ENCODE measurements at places on chromosomes 5 and 9.

DNA sequence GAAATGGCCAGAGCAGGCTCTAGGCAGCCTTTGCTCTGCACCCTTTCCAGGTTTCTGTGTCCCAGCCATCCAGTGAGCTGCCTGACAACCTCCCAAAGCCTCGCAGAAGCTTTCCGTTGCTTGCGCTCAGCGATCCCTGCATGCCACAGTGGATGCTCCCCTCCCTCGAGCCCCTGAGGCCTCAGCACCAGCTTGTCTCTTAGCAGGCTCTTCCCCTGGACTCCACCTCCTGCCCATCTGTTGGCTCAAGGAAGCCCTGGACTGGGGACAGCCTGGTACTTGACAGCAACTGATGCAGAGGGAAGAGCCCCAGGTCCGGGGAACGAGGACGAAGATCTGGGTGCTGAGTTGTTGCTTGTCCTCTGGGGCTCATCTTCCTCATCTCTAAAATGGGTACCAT lies 23.2 kb downstream of the TSPAN17 start:
- no peak for DNase-seq

GRCh38 chr9:110919609-110920008 lies 118.7 kb downstream of the LPAR1 start:
- no peak for DNase-seq

DNA sequence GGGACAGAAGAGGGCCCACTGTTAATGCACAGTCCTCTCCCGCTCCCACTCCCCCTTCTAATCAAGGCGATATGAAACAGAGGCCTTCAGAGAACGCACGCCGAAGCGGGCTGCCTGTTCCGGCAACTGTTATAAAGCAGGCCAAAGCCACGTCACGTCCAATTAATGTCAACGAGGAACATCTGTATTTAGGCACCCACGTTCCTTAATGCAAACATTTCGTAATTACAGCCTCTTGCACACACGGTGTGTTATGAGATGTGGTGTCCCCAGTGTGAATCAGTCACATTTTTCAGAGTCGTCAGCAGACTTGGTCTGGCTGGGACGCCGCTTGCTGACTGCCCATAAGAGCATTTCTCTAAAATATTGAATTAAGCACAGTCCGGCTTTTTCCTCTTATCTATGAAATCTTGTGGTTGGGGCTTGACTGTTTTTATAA lies 339.0 kb downstream of the NSG2 start:
- no peak for DNase-seq

DNA sequence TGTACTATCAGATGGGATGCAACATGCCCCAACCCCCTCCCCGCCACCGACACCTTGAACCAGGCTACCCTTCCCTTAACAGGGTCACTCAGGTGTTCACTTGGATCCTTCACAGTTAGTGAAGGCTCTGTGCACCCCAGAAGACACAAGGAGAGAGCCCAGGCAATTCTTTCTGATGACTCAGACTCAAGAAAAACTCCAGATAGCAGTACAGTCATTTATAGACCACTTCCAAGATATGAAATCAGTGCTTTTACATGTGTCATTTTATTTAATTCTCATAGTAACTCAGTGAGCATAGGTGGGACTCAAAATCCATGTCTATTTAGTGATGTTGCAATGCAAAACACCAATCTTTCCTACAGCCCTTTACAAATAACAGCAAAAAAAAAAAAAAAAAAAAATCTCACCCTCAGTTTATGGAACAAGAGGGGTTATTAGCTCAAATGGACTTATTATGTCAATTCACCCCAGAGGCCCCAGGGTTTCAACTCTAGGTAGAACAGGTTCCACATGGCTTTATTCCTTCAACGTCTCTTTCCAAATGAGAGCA lies 71.9 kb downstream of the FOXD1 start:
- DNase-seq = no peak

- DNase-seq = no peak
These were observed 179.4 kb upstream of the SPEF2 start for GRCh38 chr5:35438288-35438687.

DNA sequence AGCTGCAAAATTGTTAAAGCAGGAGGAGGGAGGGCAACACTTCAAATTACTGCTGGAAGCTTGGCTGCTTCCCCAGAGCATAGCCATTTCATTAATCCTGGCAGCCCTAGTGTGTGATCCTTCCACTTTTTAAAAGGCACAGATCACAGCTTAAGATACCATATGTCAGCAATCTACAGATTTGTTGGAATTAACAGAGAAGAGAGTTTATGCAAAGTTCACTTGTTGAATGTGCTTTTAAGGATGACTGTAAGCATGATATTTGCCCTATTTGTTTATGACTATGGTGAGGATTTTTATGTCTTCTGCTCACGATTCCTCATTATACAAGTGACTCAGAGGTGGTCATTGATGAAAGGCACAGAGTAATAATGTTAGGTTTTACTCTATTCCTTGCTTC lies 156.0 kb upstream of the CDKN2B start:
- DNase-seq = no peak

- no peak for DNase-seq
These were observed 146.5 kb downstream of the SMARCA2 start for GRCh38 chr9:2161661-2162060.

DNA sequence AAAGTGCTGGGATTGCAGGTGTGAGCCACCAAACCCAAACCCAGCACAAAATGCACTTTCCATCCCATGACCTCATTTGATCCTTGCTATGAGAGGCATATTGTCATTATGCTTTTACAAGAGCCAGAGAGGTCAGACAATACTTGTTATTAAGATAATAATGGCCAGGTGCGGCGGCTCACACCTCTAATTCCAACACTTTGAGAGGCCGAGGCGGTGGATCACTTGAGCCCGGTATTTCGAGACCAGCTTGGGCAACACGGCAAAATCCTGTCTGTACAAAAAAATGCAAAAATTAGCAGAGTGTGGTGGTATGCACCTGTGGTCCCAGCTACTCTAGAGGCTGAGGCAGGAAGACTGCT lies 55.9 kb upstream of the IL17B start:
- no peak for DNase-seq

DNA sequence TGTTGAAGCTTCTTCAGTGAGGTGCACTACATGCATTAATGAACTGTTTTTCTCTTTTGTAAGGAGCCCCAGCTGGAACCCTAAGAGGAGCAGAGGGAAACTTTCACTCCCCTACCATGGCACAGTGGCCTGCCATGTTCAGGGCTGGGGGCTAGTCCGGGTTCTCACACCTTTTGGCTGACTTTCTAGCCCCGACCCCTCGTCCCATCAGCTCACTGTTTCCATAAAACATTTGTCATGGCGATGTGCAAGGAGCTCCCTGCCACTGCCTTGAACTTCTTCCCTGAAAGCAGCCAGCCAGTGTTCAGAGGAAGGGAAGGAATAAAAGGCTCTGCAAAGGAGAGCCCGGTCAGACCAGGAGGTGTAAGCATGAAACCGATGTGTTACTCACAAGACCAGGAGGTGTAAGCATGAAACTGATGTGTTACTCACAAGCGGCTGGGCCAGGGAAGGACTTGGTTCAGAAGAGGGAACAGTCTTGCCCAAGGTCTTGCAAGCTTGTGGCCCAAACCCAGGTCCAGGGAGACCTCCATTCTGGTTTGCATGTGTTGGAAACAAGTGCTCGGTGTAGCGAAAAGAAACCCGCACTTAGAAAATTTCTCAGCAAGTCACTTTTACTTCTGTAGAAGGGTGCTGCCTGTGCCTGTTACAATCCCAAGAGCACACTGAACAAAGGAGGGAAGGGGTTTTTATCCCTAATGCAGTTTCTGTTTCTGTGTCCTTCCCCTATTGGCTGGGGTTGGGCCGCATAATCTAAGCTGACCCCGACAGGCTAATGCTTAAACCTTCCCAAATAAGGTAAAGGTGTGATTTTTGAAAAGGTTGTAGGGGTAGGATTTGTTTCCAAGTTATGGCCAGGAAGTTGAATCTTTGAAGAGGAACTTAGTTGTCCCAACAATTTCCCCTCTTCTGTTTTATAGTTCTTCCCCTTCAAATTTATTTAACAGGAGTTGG lies 3.4 kb upstream of the ABO start:
- no peak for DNase-seq

GRCh38 chr5:157350939-157351801 lies 85.2 kb downstream of the CYFIP2 start:
- DNase-seq = no peak

- no peak for DNase-seq
These were observed 469.9 kb downstream of the ARHGEF28 start for GRCh38 chr5:74095871-74096270.

- DNase-seq = no peak
These were observed 86.6 kb downstream of the GNA14 start for GRCh38 chr9:77561331-77562018.

- DNase-seq = no peak
These were observed 599.8 kb upstream of the BRINP1 start for GRCh38 chr9:119968836-119969707.

DNA sequence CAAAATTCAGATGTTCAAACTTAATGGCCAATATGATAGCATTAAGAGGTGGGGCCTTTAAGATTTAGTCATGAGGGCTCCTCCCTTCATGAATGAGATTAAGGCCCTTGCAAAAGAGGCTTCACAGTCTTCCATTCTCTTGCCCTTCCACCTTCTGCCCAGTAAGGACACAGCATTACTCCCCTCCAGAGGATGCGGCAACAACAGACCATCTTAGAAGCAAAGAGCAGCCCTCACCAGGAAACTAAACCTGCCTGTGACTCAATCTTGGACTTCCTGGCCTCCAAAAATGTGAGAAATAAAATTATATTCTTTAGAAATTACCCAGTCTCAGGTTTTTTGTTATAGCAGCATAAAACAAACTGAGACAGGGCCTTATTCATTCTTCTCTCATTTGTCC lies 8.2 kb downstream of the AP3B1 start:
- DNase-seq = no peak

- no peak for DNase-seq
These were observed 45.3 kb downstream of the PLPP7 start for GRCh38 chr9:131334629-131335367.

DNA sequence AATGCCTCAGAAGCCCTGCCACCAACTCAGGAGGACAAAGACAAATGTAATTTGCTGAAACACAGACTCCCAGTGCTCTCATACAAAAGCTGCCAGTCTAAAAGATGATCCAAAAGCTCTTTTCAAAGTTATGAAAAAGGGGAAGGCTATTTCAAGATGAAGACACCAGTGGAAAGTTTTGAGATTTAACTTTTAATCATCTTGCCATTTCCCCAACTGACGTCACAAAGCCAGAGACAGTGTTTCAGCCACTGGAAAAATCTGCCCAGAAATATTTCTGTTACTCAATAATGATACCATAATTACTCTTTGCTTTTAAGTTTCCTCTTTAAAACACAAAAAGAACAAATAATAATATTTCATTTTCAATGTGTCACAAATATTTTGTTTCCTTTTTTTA lies 20.9 kb downstream of the ENG start:
- no peak for DNase-seq

DNA sequence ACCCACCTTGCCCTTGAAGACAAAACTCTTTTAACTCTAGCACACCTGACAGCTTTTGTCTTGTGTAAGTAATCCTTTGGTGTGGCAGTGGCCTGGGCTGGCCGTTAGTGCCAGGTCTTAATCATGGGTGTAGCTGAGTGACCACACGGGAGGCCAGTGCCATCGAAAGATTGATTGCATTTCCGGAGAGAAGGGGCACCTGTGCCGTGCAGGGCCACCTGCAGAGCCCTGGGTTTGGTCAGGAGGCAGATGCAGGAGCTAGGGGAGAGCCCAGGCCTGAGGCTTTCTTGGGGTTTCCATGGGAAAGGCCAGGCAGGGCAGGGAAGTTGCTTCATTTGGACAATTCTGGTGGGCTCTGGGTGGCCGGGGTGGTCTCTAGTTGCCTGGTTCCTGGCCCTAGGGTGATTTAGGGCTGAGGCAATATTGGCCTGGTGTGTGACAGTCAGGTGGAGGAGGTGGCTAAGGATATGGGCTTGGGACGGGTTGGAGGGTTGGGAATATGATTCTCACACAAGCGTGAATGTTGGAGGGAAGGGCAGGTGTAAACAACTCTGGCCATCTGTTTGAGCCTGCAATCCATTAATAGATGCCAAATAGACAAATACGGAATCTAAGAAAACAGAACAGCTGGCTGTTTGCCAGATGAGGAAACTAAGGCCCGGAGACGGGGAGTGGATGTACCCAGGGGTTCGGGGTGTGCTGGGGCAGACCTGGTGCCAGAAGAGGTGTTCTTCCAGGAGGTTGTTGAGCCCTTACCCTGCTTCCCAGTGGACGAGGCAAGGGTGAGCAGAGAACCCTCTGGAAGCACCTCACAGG lies 4.6 kb downstream of the DBH start:
- no peak for DNase-seq

GRCh38 chr5:116922532-116922931 lies 347.9 kb upstream of the SEMA6A start:
- no peak for DNase-seq

DNA sequence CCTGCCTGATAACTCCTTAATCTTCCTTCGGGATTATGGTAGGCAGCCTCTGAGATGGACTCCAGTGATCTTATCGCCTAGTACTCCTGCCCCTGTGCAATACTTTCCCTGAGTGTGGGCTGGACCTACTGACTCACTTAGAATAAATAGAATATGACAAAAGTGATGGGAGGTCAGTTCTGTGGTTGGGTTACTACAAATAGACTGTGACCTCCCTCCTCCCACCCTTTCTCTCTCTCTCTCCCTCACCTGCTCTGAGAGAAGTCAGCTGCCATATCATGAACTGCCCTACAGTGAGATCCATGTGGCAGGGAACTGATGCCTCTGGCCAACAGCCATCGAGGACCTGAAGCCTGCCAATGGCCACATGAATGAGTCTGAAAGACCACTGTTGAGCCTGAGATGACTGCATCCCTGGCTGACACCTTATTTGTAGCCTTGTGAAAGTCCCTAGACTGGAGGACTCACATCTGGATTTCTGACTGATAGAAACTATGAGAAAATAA lies 31.7 kb downstream of the NRG2 start:
- no peak for DNase-seq

DNA sequence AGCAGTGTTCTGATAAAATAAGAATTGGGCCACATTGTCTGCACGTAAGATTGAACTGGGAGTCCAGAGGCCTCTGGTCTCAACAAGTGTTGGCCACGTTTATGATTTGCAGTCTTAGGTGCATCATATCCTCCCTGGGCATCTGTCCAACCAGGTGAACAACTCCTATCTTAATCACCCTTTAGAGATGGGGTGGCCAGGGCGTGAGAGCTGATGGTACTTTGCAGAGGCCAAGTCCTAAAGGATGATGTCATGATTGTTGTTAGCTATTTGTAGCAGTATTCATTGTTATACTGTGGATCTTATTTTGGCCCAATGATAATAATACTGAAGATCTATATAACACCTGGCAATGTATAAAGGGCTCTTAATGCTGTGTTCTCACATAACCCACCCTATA lies 73.2 kb upstream of the RARS1 start:
- DNase-seq = no peak
